ENCODE measurements at places on chromosomes 16 and 17.
A peak's percentile ranks its signal among the peaks of the same experiment; 100 is the strongest.

DNA sequence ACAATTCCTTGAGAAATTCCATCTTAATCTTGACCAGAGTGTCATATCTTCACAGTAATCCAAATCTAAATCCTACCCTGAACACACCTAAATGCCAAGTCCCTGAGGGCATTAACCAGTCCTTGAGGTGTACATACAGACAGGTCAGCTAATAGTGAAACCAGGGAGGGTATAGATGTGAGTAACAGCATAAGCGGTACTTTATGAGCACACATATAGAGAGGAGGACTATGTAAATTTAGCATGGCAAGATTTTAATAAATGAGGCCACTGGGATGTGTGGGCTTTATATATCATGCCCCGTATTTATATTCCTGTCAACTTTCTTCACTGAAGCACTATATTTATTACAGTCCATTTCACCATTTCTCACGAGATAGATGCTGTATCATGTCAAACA is 80.2 kb downstream of the GP2 start:
- no peak for DNase-seq

GRCh38 chr17:81438688-81439087 is 43.4 kb downstream of the BAHCC1 start:
- no peak for DNase-seq

GRCh38 chr16:69934044-69934443 is 17.1 kb upstream of the CLEC18A start:
- no peak for DNase-seq

- no peak for DNase-seq
Observed at GRCh38 chr16:47431960-47432359, 28.9 kb downstream of the ITFG1 start.

GRCh38 chr17:63426041-63426916 is 19.8 kb downstream of the CYB561 start:
- DNase-seq = no peak

- no peak for DNase-seq
Observed at GRCh38 chr16:28311913-28312312, 19.6 kb downstream of the SBK1 start.

DNA sequence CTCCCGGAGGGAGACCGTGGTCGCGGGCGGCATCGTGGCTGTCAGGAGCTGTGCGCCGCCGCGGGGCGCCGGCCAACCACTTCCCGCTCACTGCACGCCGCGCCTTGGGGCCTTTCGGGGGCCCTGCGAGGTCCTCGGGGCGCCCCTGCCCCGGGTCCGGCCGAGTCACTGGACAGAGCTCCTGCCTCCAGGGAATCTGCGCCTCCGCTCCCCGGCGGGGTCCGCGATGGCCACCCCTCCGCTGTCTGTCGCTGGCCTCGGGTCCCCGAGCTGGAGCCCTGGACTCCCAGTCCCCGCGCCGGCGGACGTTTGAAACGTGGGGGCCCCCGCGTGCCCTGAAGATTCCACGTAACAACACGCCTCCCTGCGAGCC is at the start of gene QRICH2:
Gene QRICH2 (minus strand): TSS at position 311 of the 373 bp plus-strand sequence. CDS start 278 bp downstream, at position 33.
- no peak for DNase-seq

- DNase-seq = no peak
Observed at GRCh38 chr16:3638916-3639644, 15.4 kb upstream of the DNASE1 start.

- no peak for DNase-seq
Observed at GRCh38 chr16:19704321-19705145, 13.5 kb downstream of the KNOP1 start.

- DNase-seq = no peak
Observed at GRCh38 chr17:16913463-16913862, 58.5 kb downstream of the TNFRSF13B start.

DNA sequence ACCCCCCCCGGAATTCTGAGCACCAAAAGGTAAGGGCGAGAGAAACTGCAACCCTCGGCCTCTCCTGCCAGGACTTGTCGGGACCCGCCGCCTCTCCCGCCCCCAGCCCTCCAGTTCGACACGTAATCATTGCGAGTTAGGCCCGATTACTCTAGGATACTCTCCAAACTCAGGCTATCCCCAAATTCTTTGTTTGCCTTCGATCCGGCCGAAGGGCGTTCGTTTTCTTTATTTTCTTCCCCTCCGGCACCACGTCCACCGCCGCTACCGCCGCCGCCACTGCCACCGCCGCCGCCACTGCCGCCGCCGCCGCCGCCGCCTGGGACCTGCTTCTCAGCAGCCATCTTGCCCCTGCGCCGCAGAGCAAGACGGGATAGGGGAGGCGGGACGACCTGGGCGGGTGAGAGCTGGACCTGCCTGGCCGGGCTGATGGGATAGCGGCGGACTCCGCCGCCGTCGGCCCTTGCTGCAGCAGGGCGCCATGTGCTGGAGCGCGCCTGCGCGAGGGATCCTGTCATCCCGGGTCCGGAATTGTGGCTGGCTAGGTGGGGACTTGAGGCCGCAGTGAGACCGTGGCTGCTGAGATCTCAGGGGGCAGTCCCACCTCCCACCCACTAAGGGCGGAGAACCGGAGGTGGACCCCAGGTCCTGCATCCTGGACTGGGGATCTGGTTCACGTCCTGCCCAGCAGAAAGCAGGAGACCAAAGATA is at the start of gene SRP68:
Gene SRP68 (minus strand): TSS at position 370 of the 711 bp plus-strand sequence. CDS start 26 bp downstream, at position 344.
- DNase-seq = peak; percentile 89
